ENCODE measurements at places on chromosomes 4 and X. TPM values are rescaled to one million over a fixed set of nuclear protein-coding genes. Genes with fewer than 3 reads are reported as not detected.

The PHEX gene
- total RNA-seq: 0.45 TPM

The EOLA1 gene
- 19.8 TPM for total RNA-seq

The HERC6 gene
- total RNA-seq: 7.7 TPM

The CXCR3 gene
- 0.22 TPM for total RNA-seq

The ZNF157 gene
- total RNA-seq: not detected

The NAA11 gene
- not detected for total RNA-seq

DNA sequence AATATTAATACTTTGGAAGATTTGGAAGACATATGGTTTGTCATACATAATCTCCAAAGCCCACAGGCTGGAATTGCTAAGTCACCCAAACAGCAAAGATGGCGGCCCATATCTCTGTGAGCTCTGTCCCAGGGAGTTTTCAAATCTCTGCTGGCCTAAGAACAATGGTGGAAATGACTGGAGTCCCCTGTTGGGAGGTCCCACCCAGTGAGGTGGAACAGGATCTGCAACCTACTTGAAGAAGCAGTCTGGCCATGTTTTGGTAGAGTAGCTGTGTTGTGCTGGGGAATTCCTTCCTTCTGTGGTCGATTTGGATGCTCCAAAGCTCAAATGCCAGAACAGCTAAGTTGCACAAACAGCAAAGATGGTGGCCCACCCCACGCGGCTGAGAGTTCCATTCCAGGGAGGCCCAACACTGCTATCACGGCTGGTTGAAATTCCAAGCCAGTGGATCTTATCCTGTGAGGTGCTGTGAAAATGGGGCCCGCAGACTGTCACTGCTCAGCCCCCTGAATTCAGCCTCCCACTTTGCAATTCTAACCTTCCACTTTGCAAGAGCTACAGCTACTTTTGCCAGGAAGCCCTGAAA, 3.2 kb upstream of the UGT2B7 start:
- DNase-seq: no peak

DNA sequence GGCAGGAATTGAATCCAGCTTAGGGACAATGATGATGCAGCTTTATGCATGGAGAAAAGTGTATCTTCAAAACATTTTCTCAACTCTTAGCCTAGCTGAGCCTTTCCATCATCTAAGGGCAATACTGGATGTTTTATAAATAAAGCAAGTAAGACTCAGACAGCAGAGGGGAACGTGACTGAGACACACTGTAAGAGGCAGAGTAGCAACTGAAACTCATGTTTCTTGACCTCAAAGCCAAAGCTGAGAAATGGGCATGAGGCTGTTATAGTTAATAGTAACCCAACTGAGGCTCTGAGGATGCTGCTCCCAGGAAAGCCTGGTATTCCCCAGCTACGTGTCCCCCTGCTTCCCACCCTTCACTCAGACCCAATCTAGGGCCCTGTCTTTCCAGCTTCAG, 44.6 kb downstream of the ARHGEF9 start:
- no peak for DNase-seq

DNA sequence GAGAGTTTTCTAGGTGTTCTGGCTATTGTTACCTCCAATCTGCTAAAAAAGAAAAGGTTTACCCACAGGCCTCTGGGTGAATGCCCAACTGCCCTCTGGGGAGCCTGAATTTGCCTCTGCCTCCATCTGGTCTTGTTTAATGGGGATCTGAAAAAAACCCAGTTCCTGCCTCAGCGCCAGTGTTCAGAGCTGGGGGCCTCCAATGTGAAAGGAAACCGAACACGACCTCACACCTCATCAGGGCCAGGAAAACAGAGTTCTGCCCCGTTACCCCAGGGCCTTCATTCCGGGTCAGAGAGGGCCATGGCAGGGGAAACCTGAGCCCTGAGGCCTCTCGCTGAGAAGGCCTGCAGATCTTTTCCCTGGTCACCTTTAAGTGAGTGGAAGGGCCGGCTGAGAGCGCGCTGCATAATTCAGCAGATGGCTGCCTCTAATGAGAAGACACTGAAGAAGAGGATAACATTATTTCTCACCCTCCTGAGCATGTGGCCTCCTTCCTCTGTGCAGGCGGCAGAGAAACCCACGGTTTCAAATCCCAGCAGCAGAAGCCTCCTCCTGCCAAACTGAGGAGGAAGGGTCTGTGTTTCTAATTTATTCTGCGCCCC, 6.8 kb downstream of the SEPTIN6 start:
- no peak for DNase-seq

GRCh38 chrX:12868747-12869146, 1.9 kb downstream of the TLR7 start:
- DNase-seq: no peak

- DNase-seq: no peak
Observed at GRCh38 chr4:186825069-186825468, 101.4 kb upstream of the FAT1 start.

DNA sequence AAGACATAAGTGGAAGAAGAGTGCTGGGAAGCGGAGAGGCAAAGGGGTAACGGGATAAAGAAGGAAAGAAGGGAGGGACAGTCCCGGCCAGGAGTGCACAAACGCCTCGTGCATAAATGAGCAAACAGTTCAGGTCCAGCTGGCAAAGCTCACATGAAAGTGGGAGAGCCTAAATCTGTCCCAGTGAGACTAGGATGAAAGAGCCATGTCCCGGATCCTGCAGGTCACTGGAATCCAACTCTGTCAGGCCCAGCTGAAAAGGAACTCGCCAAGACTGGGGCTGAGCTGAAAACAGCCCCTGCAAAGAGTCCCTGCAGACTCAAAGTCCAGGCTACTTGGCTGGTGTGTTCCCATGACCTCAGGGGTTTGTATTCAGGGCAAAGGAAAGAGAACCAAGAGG, 38.0 kb upstream of the CRMP1 start:
- DNase-seq: peak; percentile 45

DNA sequence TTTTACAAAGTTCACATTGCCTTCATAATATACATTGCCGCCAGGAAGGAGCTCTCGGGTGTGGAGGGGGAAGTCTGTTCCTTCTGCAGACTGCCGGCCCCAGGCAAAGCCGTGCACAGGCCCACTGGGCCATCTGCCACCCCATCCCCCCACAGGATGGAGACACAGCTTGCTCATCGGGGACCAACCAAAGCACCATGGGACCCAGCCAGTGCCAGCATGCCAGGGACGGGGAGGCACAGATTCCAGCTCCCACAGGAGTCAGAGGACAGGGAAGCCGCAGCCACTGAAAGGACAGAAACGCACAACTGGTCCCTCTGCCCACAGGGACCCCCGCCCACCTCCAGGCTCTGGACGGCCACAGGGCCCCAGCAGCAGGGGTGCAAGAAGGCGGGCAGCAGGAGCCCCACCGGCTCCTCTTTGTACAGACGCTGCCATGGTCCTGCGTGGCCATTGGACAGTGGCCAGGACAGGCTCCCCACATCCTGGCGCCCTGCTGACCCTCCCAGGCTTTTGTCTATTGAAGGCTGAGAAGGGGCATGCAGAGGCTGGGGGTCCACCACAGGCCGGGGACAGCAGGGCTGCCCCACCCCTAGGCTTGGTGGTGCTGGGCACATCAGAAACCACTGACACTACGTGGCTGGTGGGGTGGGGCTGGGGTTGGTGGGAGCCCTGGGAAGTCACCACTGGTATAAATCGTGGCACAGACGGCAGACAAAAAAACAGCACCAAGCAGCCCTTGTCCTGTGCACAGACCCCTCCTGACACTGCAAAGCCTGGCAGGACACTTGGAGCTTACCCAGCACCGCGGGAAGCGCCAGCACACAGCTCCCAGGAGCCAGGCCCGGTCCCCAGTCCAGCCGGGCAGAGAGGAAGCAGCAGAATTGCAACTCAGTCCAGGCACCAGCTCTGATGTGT, 89.0 kb downstream of the FAM53A start:
- DNase-seq: no peak

DNA sequence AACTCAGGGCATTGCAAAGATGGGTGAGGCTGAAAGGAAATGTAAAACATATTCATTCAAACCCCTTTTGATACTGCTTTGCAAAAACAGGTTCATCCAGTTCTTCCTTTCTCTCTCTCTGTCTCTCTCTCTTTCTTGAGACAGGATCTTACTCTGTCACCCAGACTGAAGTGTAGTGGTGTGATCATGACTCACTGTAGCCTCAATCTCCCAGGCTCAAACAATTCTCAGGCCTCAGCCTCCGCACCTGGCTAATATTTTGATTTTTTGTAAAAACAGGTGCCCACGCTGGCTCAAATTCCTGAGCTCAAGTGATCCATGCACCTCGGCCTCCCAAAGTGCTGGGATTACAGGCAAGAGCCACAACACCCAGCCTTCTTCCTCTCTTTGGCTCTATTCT, 15.6 kb upstream of the DCHS2 start:
- DNase-seq: no peak

DNA sequence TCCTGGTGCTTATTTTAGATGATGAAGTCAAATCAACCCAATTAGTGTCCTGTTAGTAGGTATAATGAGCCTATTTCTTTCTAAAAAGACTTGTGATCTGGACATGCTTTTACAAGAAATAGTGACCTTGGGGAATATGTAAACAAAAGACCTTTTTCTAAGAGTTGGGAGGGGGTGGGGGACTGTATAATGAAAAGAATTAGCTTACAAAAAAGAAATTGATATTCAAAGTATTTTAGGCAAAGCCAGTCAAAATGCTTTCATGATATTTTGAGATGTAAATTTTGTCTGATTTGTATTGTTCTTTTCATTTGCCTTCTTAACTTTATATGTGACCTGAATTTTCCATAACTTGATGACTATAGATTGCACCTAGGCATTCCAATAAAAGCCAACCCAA, 114.6 kb downstream of the DCTD start:
- no peak for DNase-seq

GRCh38 chr4:187603093-187604025, 392.2 kb upstream of the ZFP42 start:
- no peak for DNase-seq

Data from mesenteric fat pad (tissue), 1 donor.